ENCODE measurements at places on chromosomes 4 and X. TPM values are rescaled to one million over a fixed set of nuclear protein-coding genes. Genes with fewer than 3 reads are reported as not detected.

DNA sequence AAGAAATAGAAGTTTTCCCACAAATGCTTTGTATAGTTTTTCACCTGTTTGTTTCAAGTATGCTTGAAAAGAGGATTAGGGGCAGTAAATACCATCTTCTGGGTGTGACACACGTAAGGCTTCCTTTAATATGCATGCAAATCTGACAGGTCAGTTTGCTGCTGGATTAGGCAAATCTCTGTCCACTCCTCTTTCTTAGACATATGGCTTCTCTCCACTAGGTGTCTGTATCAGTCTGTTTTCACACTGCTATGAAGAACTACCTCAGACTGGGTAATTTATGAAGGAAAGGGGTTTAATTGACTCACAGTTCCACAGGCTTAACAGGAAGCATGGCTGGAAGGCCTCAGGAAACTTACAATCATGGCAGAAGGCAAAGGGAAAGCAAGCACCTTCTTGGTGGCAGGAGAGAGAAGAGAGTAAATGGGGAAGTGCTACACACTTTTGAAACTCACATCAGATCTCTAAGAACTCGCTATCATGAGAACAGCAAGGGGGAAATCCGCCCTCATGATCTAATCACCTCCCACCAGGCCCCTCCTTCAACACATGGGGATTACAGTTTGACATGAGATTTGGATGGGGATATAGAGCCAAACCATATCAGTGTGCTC, 66.9 kb downstream of the TAB3 start:
- DNase-seq, result no peak

DNA sequence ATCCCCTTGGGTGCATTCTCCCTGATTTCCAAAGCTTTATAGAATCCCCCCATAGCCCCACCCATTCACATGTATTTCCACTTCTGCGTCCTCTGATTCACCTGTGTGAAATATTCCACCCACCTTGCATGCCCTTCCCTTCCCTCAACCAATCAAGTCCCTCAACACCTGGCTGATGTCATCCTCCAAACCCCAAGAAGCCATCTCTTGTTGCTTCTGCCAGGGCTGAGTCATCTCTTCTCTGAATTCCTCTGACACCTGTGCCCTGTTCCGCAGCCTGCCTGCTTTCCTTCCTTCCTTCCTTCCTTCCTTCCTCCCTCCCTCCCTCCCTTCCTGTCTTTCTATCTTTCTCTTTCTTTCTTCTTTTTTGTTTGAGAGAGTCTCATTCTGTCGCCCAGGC, 9.9 kb downstream of the CRMP1 start:
- DNase-seq, result no peak

- no peak for DNase-seq
Measured at GRCh38 chrX:1274786-1275185, 6.2 kb downstream of the CSF2RA start.

DNA sequence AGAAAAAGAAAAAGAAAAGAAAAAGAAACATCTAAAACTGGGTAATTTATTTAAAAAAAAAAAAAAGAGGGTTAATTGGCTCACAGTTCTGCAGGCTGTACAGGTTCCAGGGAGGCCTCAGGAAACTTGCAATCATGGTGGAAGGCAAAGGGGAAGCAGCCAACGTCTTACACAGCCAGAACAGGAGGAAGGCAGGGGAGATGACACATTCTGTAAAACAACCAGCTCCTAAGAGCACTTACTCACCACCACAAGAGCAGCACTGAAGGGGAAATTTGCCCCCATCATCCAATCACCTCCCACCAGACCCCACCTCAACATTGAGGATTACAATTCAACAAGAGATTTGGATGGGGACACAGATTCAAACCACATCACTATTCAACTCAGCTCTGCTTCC, 36.8 kb upstream of the TMEM184C start:
- no peak for DNase-seq

- no peak for DNase-seq
Measured at GRCh38 chr4:8699479-8700145, 107.0 kb downstream of the CPZ start.

DNA sequence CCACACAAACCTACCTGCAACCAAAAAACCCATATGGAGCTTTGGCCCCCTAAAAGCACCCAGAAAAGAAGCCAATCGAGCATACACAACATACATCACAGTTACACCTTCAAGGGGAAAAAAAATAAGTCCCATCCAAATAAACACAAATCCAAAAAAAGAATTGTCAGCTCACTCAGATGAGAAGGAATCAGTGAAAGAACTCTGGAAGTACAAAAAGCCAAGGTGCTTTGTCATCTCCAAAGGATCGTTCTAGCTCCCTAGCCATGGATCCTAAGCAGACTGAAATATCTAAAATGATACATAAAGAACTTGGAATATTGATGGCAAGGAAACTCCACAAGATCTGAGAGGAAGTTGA, 119.2 kb downstream of the NEK1 start:
- DNase-seq, result no peak

DNA sequence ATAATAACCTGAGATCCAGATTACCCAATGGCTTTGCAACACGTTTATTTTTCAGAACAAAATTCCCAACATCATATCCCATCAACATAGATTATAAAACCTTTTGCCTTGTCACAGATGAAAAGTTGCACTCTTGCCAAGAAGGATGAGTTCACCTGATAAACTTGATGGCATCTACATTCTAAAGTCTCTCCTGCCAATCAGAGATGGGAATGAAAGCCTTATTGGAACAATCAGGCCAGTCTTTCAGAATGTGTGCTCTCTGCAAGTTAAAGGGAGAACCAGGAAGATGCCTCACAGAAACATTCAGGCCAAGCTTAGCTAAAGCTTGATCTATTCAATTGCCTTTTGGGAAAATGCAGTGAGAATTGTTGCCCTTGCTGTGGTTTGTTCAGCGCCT, 1.3 kb downstream of the LPAR4 start:
- no peak for DNase-seq

DNA sequence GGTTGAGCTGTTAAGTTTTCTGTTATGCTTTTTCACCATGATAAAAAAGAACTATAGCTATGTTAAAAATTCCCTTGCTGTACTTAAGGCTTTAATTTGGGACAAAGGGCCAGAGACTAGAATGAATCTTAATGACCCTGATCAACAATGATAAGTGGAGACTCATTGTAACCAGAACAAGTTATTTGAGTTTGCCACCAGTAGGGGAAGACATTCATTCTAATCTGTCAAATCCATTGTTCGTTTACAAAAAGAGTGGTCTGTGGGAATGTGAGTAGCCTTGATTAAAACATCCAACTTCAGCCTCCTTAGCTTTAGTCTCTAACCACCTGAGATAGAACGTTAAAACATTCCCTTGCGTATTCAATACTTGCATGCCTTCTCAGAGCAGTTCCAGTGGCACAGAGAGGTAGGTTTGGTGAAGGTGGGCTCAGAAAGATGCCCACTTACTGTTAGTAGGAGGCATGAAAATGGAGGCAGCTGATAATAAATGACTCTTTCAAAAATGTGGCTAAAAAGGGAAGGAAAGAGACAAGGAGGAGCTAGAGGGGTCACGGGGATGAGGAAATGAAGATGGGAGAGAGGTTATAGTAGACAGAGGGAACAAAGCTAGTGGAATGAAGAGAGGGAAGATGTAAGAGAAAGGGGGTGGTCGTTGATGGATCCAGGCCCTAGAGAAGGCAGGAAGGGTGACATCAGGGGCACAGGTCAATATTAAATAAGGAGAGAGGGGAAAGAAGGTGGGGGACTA, 66.2 kb downstream of the EGF start:
- DNase-seq, result no peak

DNA sequence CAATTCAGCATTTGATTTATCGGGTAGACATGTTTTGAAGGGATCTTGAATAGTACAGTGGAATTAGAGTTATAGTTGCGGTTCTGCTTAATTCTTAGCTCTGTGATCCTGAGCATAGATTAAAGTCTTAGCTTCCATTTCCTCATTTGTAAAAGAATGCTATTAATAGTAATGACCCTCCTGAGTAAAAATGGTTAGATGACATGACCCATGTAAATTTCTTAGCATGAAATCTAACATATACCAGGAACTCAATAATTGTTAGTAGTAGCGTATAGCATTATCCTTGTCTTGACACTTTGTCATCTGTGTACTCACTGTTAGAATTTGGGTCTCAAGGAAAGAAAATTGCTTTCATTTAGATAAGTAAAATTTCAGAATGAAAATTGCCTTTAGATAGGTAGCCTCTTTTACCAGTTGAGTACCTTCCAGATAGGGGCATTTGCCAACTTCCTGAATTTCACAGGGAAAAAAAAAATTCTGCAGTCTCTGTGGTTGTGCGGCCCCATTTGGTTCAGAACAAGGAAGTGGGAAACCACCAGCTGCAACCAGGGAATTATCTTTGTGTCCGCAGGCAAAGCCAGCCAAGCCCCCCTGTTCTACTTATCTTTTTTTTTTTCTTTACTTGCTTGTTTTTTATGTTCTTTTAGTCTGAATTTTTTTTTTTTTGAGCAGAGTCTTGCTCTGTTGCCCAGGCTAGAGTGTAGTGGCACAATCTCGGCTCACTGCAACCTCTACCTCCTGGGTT, 86.9 kb downstream of the TMEM164 start:
- no peak for DNase-seq

DNA sequence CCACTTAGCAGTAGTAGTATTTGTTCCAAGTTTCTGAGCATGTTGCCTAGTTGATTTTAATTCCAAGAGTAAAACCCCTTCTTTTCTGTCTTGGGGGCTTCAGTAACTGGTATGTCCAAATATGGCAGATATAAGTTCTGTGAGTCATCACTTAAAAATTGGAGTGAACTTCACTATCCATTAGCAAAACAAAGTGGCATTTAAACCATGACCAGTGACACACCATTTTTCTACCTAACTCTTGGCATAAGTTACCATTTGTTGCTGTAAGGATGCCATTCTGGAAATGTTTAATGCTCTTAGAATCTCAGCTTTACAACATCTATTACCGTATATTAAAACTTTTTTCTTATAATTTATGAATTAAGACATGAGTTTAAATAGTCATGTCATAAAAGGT, 102.0 kb downstream of the CBR4 start:
- DNase-seq, result no peak

GRCh38 chr4:94871644-94872305, 114.0 kb downstream of the BMPR1B start:
- no peak for DNase-seq

GRCh38 chr4:96630839-96631238, 790.9 kb downstream of the PDHA2 start:
- no peak for DNase-seq

The ZNF41 gene
- total RNA-seq, result 7.9 TPM

The ZNF711 gene
- 0.38 TPM for total RNA-seq

The NOX1 gene
- 0.25 TPM for total RNA-seq

The ZNF595 gene
- 22.5 TPM for total RNA-seq

The HS6ST2 gene
- 0.13 TPM for total RNA-seq

The LANCL3 gene
- 0.16 TPM for total RNA-seq

The GPR34 gene
- 27.4 TPM for total RNA-seq
